ENCODE measurements at places on chromosomes 13 and 19.

GRCh38 chr19:5287066-5287465, 53.5 kb downstream of the PTPRS start:
- no peak for DNase-seq

DNA sequence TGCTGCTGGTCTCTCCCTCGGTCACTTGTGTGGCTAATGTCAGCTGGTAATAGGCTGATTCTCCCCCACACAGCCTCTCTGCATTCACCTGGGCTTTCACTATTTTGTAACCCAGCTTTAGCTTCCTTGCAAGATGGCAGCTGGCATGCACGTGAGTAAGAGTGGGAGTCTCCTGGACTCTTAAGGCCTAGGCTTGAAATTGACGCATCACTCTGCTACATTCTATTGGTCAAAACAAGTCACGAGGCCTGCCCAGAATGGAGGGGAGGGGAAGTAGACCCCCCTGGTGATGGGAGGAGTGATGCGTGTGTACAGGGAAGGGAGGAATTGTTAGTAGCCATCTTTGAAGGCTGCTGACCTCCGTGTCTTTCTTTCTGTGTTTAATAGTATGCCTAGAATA, 24.9 kb upstream of the PNMA8B start:
- DNase-seq = no peak

GRCh38 chr19:33241091-33241529, 15.5 kb upstream of the SLC7A10 start:
- DNase-seq = peak; percentile 5

DNA sequence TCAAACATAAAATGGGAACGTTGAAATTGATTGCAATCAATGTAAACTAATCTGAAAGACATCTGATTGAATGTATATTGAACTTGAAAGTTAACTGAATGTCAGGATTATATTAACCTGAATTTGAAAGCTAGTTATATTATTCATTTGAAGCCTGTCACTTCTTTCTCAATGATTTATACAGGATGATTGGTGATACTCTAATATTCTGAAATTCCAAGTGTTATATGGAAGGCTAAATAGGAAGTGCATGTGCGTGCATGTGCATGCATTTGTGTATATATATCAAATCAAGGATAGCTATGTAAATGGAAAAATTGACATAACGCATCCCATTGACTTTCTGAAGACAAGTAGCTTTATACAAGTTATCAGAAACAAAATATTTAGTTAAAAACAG, 143.3 kb downstream of the LMO7 start:
- no peak for DNase-seq

GRCh38 chr19:12912571-12912970, 6.5 kb downstream of the SYCE2 start:
- DNase-seq = no peak

GRCh38 chr19:17183858-17184321, 31.3 kb upstream of the USE1 start:
- DNase-seq = no peak

GRCh38 chr19:58054901-58055874, 3.9 kb upstream of the ZNF135 start:
- peak; percentile 1 for DNase-seq

- no peak for DNase-seq
These were observed 351.4 kb downstream of the KCNRG start for GRCh38 chr13:50366488-50367174.

DNA sequence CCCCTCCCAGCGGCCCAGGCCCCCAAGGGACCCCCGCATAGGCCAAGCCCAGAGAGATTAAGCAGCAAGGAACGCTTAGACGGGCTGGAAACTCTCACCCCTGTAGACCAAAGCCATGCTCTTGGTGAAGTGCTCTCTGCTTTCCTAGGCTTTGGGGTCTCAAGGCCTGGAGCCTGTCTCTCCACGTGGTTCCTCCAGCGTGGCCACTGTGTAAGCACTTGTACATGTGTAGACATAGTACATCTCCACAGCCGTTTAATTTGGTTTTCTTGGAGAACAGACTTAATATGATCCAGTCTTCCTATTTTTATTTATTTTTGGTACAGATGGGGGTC, 1.1 kb downstream of the NUDT19 start:
- DNase-seq = no peak

GRCh38 chr19:52170863-52171320, 529 bp downstream of the ZNF836 start:
- DNase-seq = no peak

DNA sequence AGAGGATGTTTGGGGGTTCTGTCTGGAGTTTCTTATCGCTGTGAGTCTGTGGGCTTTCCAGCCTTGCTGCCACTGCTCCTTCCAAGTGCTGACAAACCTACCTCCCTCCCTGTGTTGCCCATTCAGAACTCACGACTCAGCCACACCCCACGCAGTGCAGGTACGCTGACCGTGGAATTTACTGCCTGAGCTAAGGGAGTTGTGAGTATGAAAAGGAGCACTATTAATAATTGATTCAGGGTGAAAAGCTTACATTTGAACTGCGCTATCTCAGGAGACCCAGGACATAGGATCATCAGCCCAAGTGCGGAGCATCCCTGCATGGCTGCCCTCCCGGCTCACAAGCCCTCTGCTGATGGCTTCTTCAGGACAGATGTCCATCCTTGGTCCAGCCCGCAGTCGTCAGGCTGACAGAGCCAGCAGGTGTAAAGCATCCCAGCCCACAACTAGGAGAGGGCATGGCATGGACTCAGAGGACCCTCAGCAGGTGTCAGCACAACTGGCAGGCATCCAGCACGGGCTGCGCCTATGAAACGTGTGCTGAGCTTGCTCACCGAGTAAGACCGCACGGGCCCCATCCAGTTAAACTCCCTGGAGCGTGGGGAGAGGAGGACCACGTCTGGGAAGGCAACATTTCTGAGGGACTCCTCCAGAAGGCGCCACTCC, 244.0 kb downstream of the COL4A1 start:
- no peak for DNase-seq

GRCh38 chr13:43800828-43801227, 14.1 kb upstream of the ENOX1 start:
- DNase-seq = no peak

- DNase-seq = no peak
These were observed 24.0 kb downstream of the GGACT start for GRCh38 chr13:100564444-100565223.

DNA sequence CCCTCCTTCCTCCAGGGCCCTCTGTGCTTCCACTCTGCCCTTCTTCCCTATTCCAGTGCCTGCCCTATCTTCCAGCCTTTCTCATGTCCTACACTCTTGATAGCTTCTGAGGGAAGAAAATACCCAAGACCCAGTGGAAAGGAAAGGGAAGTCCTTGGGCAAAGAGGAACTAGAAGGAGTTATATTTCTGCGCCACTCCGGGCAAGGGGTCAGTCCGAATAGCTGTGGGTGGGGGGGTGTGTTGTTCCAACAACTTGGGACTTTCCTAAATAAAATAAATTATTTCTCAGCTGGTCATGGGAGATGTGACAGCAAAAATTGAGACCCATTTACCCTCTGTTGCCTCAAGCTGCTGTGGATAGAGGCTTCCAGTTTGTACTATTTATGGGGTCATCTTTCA, 23.2 kb downstream of the CABP5 start:
- DNase-seq = no peak

DNA sequence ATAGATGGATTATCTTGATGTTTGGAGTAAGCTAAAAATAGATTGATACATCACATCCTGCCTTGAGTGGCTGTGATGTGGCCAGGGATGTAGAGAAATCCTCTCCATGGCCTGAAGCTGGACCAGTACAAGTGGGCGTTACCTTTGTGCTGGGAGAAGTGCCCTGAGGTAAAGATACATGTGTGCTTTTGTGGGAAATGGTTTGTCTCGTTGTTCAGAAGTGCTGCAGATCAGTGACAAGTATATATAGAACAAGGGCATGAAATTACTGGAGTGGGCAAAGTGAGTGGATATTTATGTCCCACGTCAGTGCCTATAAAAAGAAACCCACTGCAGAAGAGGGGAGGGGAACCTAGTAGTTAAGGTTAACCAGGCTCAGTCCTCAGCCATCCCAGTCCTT, 12.2 kb upstream of the ZNF304 start:
- no peak for DNase-seq

GRCh38 chr13:24788538-24788937, 24.6 kb downstream of the RNF17 start:
- DNase-seq = no peak

DNA sequence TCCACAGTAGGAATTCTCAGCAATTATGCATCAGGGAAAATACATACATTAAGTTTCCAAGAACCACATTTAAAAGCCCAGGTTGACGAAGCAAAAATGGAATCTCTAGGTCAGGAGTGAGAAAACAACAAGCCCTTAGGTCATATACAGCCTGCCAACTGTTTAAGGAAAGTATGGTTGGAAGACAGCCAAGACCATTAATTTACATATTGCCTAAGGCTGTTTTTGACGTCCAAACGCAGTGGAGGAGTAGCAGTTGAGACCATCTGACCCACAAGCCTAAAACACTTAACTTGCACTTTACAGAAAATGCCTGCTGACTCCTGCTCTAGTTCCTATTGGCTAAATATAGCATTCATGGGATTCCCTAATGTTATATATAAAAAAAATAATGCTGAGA, 299.0 kb downstream of the ITGBL1 start:
- DNase-seq = peak; percentile 80

- DNase-seq = no peak
These were observed 68.0 kb upstream of the GPR183 start for GRCh38 chr13:99374994-99375737.

- DNase-seq = no peak
These were observed 27.9 kb downstream of the NCAN start for GRCh38 chr19:19239675-19240074.

- DNase-seq = peak; percentile 72
These were observed 9.8 kb downstream of the PRX start for GRCh38 chr19:40403262-40403984.

DNA sequence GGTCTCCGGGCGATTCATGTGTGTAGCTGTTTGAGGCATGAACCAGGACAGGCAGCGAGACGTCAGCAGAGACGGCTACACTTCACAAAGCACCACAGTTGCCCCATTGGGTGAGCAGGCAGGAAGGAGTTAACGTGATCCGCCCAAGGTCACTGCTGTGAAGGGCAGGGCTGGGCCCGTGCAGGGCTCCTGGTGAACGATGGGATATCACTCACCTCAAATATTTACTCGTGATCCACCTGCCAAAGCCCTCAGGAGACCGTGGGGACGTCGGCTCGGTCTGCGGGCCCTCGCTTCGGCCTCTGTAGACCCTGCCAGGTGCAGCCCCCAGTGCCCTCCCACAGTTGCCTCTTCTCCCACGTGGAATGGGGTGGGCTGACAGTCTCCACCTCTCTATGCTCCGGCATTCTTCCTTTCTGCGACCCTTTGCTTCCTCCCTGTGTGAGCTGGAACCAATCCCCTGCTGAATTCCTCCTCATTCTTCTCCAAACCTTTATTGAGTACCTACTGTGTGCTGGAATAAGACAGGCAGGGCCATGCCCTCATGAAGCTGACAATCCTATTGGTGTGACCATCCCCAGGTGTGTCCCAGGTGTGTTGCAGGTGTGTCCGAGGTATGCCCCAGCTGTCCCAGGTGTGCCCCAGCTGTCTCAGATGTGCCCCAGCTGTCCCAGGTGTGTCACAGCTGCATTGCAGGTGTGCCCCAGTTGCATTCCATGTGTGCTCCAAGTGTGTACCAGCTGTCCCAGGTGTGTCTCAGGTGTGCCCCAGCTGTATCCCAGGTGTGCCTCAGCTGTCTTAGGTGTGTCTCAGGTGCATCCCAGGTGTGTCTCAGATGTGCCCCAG, 2.0 kb upstream of the GRK1 start:
- no peak for DNase-seq

GRCh38 chr13:39676315-39676876, 20.9 kb downstream of the COG6 start:
- peak; percentile 58 for DNase-seq

DNA sequence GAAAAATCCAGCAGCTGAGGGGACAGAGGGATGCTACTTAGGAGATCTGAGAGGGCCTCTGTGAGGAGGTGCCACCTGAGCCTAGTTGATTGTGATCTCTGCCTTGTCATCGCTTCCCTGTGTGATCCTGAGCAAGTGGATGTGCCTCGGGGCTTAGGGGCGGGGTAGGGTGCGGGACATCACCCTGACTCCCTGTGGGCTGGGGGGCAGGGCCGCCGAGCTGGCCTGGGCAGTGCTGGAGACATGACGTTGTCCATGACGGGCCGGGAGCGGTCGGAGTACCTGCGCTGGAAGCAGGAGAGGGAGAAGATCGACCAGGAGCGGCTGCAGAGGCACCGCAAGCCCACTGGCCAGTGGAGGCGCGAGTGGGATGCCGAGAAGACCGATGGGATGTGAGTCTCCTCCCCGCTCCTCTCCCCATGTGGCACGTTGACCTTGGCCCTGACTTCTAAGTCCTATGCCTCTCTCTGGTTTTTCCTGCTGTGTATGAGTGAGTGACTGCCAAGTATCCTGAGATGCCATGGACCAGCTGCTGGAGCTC, 8.2 kb upstream of the INAFM1 start:
- no peak for DNase-seq

- DNase-seq = no peak
These were observed 91.1 kb downstream of the STOML3 start for GRCh38 chr13:38899571-38899970.

DNA sequence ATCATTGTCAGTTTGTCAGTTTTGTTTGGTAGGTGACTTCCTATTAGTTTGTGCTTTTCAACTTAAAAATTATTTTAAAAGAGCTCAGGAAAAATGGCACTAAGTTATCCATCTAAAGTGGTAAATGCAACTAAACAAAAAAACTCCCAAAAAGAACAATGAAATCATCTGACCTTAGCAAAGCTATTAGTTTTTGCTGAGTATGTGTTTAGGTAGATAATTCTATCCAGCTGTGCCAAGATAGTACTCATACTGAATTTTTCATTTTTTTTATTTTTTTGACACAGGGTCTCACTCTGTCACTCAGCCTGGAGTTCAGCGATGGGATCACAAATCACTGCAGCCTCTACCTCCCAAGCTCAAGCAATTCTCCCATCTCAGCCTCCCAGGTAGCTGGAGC, 645.3 kb downstream of the TBC1D4 start:
- no peak for DNase-seq
